ENCODE measurements at places on chromosomes 13 and 19.

GRCh38 chr13:42524487-42525034 lies 49.4 kb upstream of the TNFSF11 start:
- no peak for DNase-seq

- no peak for DNase-seq
Observed at GRCh38 chr13:110138010-110138699, 168.8 kb downstream of the COL4A1 start.

GRCh38 chr13:110257408-110257807 lies 49.5 kb downstream of the COL4A1 start:
- DNase-seq = no peak

DNA sequence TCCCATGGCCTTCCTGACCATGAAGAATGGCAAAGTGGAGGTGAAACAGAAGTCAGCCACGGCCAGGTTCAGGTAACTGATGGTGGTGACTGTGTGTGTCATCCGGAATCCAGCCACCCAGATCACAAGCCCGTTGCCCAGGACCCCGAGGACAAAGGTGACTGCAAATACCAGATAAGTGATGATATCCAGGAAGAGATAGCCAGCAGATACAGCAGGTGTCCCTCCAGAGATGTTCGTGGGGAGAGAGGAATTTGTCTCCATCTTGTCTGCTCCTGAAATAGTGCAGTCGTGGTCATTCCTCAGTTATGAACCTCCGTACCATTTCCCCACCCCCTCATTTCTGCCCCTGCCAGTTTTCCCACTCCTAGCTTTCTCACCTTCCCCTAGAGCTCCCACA lies 4.9 kb downstream of the FPR1 start:
- no peak for DNase-seq

DNA sequence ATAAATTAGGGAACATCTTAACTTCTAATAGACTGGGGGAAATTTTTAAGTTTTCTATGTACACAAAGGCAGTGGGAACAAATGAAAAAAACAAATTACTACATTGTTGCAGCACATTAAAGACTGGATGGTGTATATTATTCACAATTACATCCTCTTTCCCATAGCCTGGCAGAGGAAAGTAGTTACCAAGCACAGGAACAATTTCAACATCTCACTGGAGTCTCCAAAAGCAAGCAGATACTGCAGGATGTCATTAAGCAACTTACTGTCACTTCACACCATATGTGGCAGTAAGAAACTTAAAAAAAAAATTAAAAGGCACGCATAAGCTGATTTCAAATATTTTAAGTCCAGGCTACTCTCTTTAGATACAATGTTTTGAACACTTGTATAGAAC lies 6.4 kb upstream of the EFNB2 start:
- DNase-seq = no peak

DNA sequence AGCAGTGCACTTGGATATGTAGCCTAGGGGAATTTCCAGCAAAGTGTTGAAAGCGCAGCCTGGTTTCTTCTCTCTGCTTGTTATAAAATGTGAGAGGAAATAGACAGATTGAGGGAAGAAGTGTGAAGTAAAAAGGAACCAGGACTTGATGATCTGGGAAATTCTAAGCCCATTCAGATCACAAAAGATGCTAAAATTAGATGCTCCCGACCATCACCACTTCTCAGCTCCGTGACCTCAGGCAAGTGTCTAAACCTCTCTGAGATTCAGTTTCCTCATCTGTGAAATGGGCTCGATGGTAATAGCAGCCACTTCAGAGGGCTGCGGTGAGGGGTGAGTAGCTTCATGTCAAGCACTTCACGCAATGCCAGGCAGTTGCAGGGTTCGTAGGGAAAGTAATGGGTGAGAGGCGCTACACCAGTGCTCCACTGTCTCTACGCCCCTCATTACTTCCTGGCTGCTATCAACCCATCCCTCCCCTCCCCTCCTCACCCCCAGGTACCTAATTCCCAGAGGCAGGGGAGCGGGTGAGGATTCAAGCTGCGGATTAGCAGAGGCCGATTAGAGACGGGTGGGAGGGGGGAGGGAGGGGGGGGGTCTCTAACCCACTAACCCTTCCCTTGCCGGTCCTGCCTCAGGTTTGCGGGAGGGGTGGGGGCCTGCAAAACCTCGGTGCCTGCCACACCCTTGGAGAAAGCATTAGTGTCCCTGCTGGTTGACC lies 9.0 kb upstream of the NFIC start:
- no peak for DNase-seq
